Effector CD4-positive, alpha-beta T cell (primary cell): ENCODE measurements at places on chromosomes 16 and 17.

- no peak for DNase-seq
Observed at GRCh38 chr17:80811181-80812105, 180.2 kb upstream of the CHMP6 start.

DNA sequence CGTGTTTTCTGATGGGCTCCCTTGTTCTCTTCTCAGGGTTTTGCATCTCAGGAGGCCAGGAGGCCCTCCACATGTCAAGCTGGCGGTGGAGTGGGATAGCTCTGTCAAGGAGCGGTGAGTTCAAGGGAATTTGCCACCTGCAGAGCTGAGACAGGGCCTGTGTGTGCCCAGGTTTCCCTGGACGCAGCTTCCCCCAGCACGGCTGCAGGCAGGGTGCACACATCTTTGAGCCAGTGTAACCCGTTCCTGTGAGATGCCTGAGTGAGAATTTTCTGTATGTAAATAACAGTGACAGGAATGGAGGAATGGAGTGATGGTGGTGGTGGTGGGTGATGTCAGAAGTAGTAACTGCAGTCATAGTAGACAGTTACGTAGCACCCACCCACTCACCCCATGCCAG, 54.8 kb downstream of the USP43 start:
- DNase-seq: no peak

DNA sequence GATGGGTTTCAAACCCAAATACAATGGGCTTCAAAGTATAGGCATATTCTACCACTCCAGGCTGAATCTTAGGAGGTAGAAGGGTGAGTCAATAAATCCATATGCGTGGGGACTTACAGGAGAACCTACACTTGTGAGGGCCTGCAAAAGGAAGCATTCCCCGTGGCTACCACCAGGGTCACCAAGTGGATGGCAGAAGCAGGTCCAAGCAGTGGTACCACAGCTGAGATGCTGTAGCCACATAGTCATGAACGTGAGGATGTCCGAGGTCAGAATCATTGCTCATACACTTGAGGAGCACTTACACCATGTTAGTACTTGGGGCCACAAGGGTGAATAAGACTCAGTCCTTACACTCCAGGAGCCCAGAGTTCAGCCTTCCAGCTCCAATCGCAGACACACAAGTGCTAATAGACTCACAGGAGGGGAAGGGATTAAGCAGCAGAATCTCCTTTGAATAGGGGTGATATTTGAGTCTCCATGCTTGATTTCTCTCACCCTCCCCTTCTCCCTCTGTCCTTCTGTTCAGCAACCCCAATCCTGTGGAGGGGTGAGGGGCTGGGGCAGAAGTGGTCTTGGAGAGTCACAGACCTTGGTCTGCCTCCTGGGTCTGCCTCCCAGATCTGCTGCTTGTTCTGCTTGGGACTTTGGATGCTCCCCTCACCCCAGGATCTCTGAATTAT, 42.5 kb upstream of the ASIC2 start:
- no peak for DNase-seq

- no peak for DNase-seq
Observed at GRCh38 chr17:9929871-9930270, 24.8 kb upstream of the RCVRN start.
